ENCODE measurements at places on chromosomes 16 and 17. TPM values are rescaled to one million over a fixed set of nuclear protein-coding genes. Genes with fewer than 3 reads are reported as not detected.
A peak's percentile ranks its signal among the peaks of the same experiment; 100 is the strongest.

- DNase-seq: no peak
Measured at GRCh38 chr17:17070931-17071330, 28.7 kb downstream of the MPRIP start.

DNA sequence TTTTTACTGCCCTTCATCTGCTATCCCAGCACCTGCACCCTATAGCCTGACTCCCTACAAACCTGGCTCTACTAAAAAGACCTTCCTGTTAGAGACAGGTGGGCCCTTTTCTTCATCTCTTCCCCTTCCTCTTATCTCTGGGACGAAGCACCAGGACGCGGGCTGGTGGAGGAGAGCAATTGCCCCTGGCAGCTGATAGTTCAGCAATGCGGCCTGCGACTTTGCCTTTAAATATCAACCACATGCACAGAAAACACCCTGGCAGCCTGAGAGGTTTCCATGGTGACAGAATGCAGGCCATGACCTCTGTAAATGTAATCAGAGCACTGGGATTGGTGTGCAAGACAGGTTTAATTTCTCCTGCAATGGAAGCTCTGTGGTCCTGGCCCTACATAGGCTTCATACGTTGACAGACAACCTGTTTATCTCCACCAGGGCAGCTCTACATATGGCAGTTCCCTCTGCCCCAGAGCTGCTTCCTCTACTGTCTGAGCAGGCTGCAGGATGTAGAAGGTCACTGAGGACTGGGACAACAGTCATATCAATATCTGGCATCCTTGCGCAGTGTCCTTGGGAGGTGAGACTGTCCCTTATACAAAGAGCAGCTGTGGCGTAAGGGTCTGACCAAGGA lies 10.0 kb upstream of the SKAP1 start:
- peak; percentile 60 for DNase-seq

- DNase-seq: no peak
Measured at GRCh38 chr16:82995924-82996441, 369.2 kb downstream of the CDH13 start.

DNA sequence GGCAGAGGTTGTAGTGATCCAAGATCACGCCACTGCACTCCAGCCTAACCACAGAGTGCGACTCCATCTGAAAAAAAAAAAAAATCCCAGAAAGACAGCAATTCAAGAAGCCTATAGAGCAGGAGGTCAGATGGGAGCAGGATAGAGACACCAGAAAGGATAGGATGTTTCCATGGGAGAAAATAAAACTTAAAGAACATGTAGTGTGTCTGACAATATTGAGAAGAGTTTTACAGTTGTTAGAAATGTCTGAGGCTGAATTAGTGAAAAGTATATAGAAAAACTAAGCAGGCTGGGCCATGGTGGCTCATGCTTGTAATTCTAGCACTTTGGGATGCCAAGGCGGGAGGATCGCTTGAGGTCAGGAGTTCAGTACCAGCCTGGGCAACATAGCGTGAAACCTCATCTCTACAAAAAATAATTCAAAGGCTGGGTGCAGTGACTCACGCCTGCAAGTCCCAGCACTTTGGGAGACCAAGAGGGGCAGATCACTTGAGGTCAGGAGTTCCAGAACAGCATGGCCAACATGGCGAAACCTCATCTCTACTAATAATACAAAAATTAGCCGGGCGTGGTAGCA lies 15.3 kb upstream of the TRIM37 start:
- no peak for DNase-seq

Gene ERBB2
- 0.36 TPM for polyA plus RNA-seq

Gene HEATR9
- not detected for polyA plus RNA-seq

Gene KRT33B
- polyA plus RNA-seq: not detected

Gene ALDOA
- polyA plus RNA-seq: 1,129 TPM

- DNase-seq: no peak
Measured at GRCh38 chr16:61471023-61471422, 565.2 kb downstream of the CDH8 start.

Gene PMP22
- not detected for polyA plus RNA-seq

Gene KRT27
- not detected for polyA plus RNA-seq

DNA sequence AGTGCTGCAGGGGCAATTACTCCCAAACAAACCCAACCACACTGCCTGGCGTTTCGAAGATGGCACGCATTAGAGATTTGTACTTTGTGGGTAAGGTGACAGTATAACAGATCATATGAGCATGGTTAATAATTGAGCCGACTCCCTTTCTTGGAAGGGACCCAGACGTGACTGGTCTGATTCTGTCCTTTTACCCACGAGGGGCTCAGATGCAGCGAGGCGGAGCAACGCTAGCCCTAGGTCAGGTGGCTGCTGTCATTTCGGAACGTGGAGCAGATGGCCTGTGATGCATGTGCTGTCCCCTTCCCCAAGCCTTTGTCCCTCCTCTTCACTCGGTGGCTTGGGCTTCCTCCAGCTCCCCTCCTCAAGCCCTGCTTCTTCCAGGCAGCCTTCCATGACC lies 84.2 kb downstream of the SNX29 start:
- no peak for DNase-seq

Gene MEAK7
- polyA plus RNA-seq: 7.9 TPM

Gene KIF18B
- polyA plus RNA-seq: 0.19 TPM

DNA sequence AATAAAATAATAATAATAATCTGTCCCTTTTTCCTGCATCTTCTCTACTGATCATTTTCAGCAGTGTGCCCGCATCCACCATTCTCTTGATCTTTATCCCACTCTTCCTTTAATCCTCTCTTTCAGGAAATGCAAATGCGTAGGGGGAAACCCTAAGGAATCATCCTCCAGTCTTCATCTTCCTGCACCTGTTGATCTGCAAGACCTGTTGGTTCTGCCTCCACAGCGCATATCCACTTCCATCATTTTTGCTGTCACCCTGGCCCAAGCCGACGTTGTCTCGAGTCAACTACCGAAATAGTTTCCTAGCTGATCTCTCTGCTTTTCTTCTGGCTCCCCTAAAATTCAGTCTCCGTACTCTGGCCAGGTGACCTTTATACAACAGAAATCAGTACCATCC lies 24.5 kb downstream of the ADORA2B start:
- DNase-seq: no peak

DNA sequence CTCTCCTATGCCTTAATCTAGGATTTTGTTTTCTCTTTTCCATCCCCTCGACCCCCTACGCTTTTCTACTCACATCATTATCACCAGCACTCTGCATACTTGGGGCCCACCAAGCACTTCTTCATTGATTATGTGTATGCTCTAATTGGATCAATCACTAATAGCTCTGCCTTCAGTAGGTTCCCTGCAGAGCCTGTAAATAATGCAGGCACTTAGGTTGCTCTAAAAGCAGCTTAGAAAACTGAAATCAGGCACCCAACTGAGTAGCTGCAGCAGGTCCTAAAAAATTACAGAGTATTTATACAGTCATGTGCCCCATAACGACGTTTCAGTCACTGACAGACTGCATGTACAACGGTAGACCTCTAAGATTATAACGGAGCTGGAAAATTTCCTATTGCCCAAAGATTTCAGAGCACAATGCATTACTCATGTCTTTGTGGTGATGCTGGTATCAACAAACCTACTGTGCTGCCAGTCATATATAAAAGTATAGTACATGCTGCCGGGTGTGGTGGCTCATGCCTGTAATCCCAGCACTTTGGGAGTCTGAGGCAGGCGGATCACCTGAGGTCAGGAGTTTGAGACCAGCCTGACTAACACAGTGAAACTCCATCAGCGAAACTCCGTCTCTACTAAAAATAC lies 280.4 kb downstream of the HS3ST3B1 start:
- no peak for DNase-seq

Gene CES3
- polyA plus RNA-seq: 0.24 TPM

DNA sequence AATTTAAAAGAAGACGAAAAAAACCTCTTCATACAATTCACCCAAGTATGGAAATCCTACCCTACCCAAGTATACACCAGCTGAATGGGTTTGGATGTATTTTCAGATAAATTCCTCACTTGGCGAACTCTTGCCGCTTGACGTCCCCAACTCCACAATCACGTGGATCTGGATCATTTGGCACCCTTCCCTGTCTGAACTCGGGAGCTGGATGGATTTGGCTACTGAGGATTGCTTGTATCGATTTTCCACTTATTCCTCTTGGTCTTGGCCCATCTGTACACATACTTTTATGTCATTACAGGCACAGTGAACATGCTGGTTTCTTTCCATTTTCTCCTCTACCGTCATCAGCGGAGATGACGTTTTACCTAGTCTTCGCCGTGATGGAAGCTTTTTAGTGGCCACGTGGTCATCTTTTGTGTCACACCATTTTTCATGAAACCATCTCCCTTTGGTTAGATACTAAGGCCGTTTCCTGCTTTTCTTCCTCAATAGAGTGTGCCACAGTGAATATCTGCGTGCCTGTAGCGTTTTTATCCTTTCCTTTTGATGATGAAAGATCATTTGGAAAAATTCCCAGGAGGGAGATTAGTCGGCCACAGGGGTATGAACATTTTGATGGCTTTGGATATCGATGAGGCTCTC lies 47.1 kb downstream of the CMIP start:
- no peak for DNase-seq

DNA sequence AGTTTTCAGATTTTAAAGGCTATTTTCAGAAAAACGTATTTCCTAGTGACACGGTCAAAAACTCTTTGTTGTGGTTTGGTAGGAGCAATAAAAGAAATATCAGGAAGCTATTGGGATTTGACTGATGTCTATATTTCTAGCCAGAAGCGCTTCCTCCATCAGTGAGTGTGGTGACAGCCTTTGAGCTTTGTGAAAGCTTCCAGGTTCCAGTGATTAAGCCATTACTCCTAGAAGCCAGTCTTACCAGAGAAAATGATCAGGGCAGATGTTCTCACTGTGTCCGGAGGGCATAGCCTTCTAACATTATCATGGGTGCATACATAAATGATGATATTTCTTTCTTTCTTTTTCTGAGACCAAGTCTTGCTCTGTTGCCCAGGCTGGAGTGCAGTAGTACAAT lies 39.6 kb downstream of the MAP2K6 start:
- DNase-seq: no peak

DNA sequence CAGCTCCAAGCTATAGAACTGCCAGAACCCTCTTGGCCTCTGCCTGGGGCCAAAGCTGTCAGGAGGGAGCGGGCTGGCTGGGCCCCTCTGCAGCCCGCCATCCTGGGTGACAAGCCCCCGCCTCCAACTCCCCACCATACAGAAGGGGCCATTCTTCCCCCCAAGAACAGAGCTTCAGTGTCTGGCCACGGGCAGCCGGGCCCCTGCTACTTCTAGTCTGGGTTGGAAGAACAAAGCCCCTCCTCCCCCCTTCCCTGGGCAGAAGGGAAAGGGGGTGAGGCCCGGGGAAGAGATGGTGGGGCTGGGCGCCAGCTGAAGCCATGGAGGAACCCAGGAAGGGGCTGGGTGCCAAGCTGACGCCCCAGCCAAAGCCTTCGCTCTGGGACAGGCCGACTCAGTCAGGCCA lies 9.0 kb downstream of the NAT9 start:
- DNase-seq: no peak

- no peak for DNase-seq
Measured at GRCh38 chr16:8798535-8799157, 1.0 kb downstream of the PMM2 start.

DNA sequence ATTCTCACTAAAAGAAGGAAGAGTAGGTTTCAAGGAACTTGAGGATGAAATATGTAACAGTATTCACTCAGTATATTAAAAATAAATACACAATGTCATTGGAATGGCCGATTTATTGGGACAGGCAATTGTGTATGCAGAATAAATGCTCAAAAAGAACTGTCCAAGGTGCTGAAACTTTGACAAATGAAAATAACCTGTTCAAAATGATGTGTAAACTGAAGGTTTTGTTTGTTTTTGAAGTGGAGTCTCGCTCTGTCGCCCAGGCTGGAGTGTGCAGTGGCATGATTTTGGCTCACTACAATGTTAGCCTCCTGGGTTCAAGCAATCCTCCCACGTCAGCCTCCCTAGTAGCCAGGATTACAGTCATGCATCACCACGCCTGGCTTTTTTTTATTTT lies 318.7 kb upstream of the RBFOX1 start:
- no peak for DNase-seq

- DNase-seq: no peak
Measured at GRCh38 chr17:74161503-74161875, 42.0 kb upstream of the RPL38 start.

DNA sequence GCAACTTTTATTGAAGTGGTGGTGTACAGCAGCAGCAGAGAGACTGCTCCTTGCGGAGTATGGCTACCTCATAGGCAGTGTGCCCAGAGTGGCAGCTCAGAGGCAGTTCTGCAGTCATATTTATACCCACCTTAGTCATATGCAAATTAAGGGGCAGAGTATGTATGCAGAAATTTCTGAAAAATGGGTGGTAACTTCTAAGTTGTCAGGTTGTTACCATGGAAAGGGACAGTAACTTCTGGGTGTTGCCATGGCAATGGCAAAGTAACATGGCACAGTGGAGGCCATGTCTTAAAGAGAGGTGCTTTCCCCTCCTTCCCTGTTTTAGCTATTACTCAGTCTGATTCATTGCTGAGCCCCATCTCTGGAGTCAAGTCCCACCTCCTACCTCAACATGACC lies 53.4 kb downstream of the MEOX1 start:
- DNase-seq: no peak

- no peak for DNase-seq
Measured at GRCh38 chr17:48051706-48052486, 3.7 kb downstream of the NFE2L1 start.

DNA sequence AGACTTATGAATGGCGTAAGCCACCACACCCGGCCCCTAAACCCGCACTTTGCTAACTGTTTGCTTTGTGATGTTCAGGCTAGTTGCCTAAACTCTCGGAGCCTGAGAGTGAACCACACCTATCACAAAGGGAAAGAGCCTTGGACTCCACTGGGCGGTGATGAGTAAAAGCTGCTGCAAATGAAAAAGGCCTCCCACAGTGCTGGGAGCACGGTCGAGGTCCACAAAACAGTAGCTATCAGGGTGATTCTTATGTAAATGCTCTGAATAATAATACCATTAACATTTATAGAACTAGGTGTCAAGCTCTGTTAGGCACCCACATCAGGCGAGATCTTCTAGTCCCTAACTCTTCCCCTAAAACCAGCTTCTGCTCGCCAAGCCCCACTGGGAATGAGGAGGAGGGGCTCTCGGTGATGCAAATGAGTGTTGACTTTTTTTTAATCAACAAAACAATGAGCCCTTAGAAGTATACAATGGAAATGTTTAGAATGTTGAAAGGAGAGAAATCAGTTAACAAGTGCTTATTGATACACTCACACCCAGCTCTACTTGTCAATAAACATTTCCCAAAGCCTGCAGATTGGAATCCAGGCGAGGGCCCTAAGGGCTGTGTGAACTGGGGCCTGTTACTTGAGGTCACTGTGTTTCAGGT lies 19.8 kb downstream of the FBRS start:
- no peak for DNase-seq

- DNase-seq: no peak
Measured at GRCh38 chr17:80970762-80971703, 20.6 kb upstream of the CHMP6 start.

GRCh38 chr17:31715446-31715845 lies 143.6 kb downstream of the COPRS start:
- no peak for DNase-seq

Gene NPIPB13
- 0.89 TPM for polyA plus RNA-seq

DNA sequence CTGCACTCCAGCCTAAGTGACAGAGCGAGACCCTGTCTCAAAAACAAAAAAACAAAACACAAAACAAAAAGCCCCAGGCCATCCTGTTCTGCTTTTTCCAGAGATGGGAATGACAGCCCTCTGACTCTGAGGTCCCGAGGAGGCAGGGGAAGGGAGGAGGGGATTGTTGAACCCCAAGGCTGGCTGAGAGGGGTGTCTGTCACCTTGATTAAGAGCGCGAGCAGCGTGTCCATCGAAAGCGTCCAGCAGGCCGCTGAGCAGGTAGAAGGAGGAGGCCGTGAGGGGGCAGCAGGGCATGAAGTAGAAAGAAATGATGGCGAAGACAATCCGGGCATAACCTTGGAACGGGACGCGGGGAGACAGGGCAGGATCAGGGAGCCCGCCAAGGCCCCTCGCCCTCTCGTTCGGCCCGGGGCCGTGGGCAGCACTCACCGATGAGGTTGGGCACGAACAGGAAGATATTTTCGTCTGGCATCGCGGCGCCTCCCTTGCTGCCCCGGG lies 593 bp downstream of the CDIPT start:
- DNase-seq: no peak

All from CD4-positive, CD25-positive, alpha-beta regulatory T cell (primary cell).